ENCODE measurements at places on chromosomes 11 and 22.
A peak's percentile ranks its signal among the peaks of the same experiment; 100 is the strongest.

DNA sequence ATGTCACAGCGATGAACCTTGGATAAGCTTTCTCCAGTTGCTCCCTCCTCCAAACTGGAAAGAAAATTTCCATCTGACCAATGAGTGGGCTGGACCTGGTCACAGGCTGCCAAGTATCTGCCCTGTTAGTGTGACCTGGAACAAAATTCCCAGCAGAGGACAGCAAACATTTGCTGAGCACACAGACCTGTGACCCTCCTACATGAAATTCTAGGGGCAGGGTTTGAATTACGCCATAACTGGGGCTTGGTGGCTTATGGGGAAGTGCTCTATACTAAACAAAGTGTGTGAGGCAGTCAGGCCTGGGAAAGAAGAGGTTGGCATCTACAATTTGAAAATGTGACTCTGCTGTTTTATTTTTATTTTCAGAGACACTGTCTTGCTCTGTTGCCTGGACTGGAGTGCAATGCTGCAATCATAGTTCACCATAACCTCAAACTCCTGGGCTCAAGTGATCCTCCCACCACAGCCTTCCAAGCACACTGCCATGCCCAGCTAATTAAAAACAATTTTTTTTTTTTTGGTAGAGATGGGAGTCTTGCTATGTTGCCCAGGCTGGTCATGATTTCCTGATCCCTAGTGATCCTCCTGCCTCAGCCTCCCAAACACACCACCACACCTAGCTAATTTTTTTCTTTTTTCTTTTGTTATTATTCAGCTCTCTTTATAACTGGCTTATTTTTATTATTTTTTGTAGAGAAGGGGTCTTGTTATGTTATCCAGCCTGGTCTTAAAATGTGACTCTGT, 13.6 kb upstream of the XBP1 start:
- DNase-seq: no peak

DNA sequence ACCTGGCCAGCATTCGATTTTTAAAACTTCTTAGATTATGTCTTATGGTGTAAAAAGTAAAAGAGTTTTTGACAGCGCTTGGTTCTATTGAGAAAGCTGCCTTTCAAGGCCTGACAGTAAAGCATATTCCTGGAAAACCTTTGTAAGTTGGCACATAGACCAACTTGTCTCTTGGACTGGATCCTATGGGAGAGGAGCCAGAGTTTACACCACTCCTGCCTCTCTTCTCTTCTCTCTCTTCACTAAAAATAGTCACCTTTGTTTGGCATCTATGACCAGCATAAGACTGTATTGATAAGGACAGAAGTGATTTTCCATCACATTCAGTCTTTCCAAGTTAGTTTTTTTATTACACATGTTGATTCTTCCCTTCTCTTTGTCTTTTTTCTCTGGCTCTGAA, 33.7 kb downstream of the CSRP3 start:
- no peak for DNase-seq

DNA sequence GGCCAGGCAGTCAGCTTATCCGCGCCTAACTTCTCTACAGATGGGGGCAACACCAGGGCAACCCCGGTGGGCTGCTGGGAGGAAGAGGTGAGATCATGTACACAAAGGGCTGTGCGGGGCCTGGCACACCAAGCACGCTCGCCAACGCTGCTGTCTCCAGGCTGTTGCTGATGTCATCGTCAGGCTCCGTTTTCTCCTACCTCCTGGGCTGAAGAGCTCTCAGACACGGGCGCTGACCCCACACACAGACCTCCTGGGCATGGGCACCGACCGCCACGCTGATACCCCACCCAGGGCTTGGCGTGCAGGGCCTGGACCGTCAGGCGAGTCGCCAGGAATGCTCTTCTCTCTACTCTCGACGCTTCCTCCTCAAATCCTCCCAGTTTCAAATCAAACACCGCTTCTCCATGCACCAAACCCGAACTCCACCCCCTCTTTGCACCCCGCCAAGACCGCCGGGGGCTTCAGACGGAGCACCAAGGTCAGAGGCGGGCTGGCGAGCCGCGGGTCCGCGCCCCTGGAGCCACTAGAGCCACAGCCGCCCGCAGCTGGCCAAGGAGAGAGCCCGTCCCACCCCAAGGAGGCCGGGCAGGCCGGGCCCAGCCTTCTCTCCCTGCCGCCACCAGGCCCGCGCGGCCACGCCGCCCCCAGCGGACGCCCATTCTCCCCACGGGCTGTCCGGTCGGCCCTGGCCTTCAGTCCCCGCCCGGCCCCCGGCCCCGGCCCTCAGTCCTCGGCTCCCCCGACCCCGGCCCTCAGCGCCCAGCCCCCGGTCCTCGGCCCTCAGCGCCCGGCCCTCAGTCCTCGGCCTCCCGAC, 772 bp downstream of the SBF1 start:
- no peak for DNase-seq

DNA sequence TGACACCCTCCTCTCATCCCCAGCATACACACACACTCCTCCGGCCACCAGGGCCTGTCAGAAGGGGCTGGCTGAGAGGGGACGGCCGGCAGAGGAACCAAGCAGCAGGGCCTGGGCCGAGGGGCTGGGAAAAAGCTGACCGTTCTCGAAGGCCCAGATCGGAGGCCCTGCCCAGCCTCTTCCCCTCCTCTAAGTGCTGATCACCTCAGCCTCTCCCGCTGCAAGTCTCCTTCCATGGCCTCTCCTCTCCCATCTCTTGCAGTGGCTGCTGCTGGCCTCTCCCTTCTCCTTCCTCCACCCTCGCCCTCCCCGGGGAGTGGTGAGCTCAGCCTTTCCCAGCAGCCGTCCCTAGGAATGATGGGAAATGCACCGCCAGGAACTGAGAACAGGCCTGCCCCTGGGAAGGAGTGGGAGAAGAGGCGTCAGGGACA, 39.6 kb downstream of the ARRB1 start:
- DNase-seq: no peak

DNA sequence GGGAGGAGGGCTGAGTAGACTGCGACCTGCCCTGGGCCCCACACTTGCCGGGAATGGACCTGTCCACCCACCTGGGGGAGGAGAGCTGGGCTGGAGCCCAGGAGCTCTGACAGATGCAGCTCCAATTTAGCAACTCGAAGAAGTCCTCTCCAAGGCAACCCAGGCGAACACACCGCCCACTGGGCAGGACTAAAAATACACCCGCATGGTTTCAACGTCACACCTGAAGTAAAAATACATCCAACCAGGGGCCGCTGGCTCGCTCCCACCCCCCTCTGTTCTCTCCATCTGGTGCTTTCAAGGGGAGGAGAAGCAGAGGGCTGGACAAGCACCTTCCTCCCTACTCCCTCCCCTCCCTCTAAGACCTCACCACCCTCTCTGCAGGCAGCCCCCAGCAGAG, 119.9 kb downstream of the FEZ1 start:
- DNase-seq: no peak

- DNase-seq: no peak
These were observed 6.7 kb downstream of the PAMR1 start for GRCh38 chr11:35518766-35519165.

DNA sequence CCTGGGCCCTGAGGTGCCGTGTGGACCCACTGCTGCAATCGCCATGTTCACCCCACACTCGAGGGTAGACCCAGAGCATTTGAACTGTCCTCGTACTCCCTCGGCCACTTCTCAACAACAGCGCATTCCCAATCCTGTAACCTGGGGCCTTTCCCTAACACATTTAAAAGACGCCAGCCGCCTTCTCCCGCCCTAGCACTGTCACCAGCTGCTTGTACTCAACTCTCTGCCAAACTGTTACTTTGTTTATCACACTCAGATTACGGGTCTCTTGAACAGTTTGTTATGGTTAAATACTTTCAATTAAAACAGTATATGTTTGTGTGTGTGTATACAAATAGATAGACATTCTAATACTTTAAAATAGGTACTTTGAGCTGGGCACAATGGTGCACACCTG, 20.7 kb downstream of the CDKN1C start:
- DNase-seq: no peak

- peak; percentile 78 for DNase-seq
These were observed 10.6 kb upstream of the TREH start for GRCh38 chr11:118689852-118690552.

DNA sequence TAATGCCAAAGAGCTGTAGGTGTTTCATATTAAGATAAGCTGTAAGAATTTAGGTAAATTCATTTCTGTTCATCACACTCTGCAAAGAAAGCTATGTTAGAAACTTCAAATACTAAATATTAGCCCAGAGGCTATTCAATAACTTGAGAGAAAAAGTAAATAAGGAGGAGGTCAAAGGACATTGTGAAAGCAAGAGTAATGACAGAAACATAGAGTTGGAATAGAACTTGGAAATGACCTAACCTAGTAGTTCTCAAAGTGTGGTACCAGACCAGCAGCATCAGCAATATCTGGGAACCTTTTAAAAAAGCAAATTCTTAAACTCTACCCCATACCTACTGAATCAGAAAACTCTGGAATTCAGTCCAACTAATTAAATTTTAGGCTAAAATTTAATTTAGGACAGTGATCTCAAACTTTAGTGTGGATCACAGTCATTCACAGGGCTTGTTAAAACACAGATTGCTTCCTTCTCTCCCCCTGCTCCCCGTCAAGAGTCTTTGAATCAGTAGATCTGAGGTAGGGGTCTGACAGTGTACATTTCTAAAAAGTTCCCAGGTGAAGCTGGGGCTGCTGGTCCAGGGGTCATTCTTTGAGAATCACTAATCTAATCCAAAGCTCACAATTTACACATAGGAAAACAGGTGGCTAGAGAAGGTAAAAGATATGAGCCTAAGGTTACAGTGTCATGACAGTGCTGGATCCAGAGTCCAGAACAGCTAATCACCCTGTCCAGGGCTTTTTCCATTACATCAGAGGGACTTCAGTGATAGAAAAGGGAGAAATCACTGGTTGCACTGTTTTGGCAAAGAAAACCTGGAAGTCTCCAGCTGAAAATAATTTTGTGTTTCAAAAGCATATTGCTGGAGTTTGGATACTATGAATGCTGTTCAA, 241.1 kb downstream of the SOX6 start:
- no peak for DNase-seq

DNA sequence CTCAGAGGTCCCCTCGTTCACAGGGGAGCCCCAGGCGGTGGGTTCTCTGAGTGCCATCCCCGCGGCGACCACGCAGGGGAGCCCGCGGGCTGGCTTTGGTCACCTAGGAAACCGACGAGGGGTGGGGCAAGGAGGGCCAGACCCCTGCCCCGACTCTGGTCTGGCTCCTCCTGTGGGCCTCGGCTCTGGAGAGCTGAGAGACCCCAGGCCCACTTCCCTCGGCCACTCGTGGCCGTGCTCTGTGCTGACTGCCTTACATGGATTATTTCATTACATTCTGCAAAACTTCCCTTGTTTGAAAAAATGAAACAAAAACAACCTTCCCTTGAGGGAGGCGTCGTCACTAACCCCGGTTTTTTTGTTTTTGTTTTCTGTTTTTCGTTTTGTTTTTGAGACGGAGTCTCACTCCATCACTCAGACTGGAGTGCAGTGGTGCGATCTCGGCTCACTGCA, 15.1 kb upstream of the CYTH4 start:
- DNase-seq: no peak

DNA sequence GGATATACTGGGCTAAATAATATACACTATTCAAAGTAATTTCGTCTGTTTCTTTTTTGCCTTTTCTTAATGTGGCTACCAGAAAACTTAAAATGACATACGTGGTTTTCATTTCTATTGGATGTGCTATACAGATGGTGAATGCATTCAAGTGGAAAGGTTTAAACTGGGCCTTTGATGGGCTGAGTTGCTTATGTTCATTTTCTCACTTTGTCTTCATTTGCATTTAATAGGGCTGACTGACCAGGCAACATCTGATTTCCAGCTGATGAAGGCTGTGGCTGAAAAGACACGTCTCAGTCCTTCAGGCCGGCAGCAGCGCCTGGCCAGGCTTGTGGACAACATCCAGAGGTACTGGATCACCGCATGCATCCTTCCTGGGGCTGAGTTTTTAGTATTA, 27.9 kb downstream of the PIWIL4 start:
- DNase-seq: no peak

DNA sequence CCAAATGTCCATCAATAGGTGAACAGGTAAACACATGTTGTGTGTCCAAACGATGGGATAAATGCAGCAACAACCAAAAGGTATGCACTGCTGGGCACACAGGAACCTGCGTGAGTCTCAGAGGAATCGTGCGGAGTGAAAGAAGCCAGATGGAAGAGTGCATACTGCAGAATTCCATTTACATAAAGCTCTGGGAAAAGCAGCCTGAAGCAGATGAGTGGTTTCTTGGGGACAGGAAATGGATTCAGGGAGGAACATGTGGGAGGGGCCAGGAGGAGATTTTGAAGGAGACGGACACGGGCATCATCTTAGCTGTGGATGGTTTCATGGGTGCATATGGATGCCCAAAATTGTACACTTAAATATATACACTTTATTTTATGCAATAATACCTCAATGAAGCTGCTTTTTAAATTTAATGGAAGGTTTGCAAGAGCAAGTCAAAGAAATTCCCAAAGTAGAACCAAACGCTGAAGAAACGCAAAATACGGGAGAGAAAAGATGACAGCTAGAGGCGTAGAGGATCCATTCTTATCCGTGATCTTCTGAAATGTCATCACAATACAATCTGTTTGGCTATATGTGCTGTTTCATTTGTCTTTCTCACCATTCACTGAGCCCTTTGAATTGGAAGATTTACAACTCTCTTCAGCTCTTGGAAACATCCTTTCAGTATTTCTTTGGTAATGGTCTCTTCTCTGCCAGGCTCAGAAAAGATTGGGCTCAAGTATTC, 24.5 kb downstream of the ST14 start:
- DNase-seq: no peak

DNA sequence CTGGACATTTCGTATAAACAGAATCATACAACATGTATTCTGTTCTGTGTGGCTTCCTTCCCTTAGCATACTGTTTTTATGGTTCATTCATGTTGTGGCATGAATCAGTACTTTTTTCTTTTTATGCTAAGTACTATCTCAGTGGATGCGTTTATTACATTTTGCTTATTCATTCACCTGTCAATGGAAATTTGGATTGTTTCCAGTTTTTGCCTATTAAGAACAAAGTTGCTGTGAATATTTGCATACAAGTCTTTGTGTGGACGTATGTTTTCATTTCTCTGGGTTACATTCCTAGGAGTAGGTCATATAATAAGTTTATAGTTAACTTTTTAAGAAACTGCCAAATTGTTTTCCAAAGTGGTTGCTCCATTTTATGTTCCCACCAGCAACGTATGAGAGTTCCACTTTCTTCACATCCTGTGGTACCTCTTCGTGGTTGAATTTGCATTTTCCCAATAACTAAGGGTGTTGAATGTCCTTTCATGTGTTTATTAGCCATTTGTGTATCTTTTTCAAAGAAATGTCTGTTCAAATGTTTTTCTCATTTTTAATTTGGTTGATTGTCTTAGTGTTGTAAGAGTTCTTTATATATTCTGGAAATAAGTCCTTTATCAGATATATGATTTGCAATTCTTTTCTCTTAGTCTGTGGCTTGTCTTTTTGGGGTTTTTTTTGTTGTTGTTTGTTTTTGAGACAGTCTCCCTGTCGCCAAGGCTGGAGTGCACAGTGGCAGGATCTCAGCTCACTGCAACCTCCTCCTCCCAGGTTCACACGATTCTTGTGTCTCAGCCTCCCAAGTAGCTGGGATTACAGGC, 46.0 kb upstream of the MICAL2 start:
- no peak for DNase-seq

- no peak for DNase-seq
These were observed 297.2 kb downstream of the LUZP2 start for GRCh38 chr11:24794064-24794463.
